Activated CD8-positive, alpha-beta T cell treated with anti-CD3 and anti-CD28 coated beads, Interleukin-2, amount 10 ng/mL, durations not matched to agents 7 days and 5 days (primary cell): ENCODE measurements at places on chromosomes 4 and X. TPM values are rescaled to one million over a fixed set of nuclear protein-coding genes. Genes with fewer than 3 reads are reported as not detected.
A peak's percentile ranks its signal among the peaks of the same experiment; 100 is the strongest.

- peaks cover 31% of the 10 kb centered on the region for H3K4me1 ChIP-seq
- no peaks in the 10 kb centered on the region for H3K27me3 ChIP-seq
- DNase-seq, result no peak
- peaks cover 27% of the 10 kb centered on the region for H3K36me3 ChIP-seq
These were observed 155.7 kb upstream of the MAP3K15 start for GRCh38 chrX:19670854-19671620.

DNA sequence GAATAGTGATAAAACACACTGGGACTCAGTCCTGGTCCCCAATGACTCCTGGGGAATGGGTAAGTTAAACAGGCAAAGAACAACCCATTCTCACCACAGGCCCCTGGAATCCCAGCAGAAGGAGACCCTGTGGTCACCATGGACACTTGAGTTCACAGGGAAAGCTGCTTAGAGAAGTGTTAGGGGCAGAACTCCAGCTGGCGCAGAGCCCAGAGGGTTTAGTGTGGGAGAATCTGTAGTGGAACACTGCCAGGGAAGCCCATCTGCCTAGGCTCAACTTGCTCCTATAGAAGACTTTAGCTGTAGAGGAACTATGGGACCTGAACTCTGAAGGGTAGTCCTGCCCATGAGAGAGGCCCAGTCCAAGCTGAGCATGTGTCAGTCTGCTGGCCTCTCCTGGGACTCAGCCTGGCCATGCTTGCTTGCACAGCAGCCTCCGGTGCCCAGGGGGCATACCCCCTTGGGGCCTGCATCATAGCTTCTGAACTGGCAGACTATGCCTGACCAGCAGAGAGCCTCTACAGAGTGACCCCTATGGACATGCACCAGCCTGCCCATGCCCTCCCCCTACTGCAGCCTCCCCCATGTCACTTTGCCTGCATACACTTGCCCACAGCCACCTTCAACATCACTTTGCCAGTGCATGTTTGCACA, 343.5 kb downstream of the IDS start:
- no peak overlapping the region for H3K4me3 ChIP-seq
- DNase-seq, result no peak
- no peaks in the 10 kb centered on the region for H3K4me1 ChIP-seq
- no peaks in the 10 kb centered on the region for H3K27me3 ChIP-seq
- no peak overlapping the region for H3K27ac ChIP-seq
- H3K36me3 ChIP-seq, result no peaks in the 10 kb centered on the region

GRCh38 chr4:41633321-41633720, 95.4 kb downstream of the LIMCH1 start:
- H3K4me1 ChIP-seq, result no peaks in the 10 kb centered on the region
- H3K36me3 ChIP-seq, result no peaks in the 10 kb centered on the region
- H3K27ac ChIP-seq, result no peak overlapping the region
- DNase-seq, result no peak

GRCh38 chrX:68897118-68897945, 68.5 kb downstream of the EFNB1 start:
- no peak overlapping the region for H3K4me3 ChIP-seq
- H3K27ac ChIP-seq, result no peak overlapping the region
- peaks cover 2% of the 10 kb centered on the region for H3K4me1 ChIP-seq
- no peaks in the 10 kb centered on the region for H3K27me3 ChIP-seq

- H3K36me3 ChIP-seq, result peaks cover 40% of the 10 kb centered on the region
- H3K27ac ChIP-seq, result no peak overlapping the region
- no peak for DNase-seq
- H3K27me3 ChIP-seq, result no peaks in the 10 kb centered on the region
- H3K4me3 ChIP-seq, result no peak overlapping the region
These were observed 31.4 kb downstream of the VSIG4 start for GRCh38 chrX:66008328-66008970.

GRCh38 chr4:128287141-128287870, at the start of gene PGRMC2:
PGRMC2 (minus strand) TSS chr4:128287813; CDS start chr4:128287790, 23 bp downstream.
- H3K4me1 ChIP-seq, result peaks cover 35% of the 10 kb centered on the region
- peak within 1 kb of the TSS; percentile 88 for H3K27ac ChIP-seq
- H3K27me3 ChIP-seq, result no peaks in the 10 kb centered on the region
- H3K4me3 ChIP-seq, result peak within 1 kb of the TSS; percentile 96
- H3K36me3 ChIP-seq, result peaks cover 25% of the 10 kb centered on the region

GRCh38 chr4:71830497-71831190, 46.8 kb upstream of the GC start:
- H3K4me3 ChIP-seq, result no peak overlapping the region
- no peaks in the 10 kb centered on the region for H3K27me3 ChIP-seq
- no peaks in the 10 kb centered on the region for H3K36me3 ChIP-seq
- no peak for DNase-seq
- no peaks in the 10 kb centered on the region for H3K4me1 ChIP-seq

The DMP1 gene
- total RNA-seq, result not detected

- H3K27ac ChIP-seq, result no peak overlapping the region
- H3K27me3 ChIP-seq, result no peaks in the 10 kb centered on the region
- H3K4me1 ChIP-seq, result peaks cover 13% of the 10 kb centered on the region
- H3K36me3 ChIP-seq, result peaks cover 2% of the 10 kb centered on the region
These were observed 58.8 kb downstream of the PPP3CA start for GRCh38 chr4:101288365-101289145.

DNA sequence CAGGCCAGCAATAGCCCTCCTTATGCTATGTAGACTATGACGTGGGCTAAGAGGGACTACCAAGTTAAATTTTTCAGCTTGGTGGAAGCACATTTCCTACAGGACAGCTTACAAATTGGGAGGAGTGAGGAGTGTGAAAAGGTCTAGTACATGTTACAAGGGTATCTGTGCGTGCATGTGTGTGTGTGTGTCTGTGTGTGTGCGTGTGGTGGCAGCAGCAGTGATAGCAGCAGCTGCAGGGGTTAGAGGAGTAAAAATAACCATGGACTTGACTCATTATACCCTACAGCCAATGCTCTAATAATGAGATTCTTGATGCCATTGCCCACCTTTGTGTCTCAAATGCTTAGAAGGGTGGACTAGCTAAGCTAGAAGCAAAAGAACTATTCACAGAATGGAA, 88.6 kb downstream of the SLC9A7 start:
- no peak overlapping the region for H3K4me3 ChIP-seq
- peaks cover 3% of the 10 kb centered on the region for H3K36me3 ChIP-seq
- H3K27ac ChIP-seq, result no peak overlapping the region
- H3K4me1 ChIP-seq, result peaks cover 6% of the 10 kb centered on the region
- no peaks in the 10 kb centered on the region for H3K27me3 ChIP-seq
- DNase-seq, result no peak

GRCh38 chrX:150906694-150907093, 8.2 kb upstream of the CD99L2 start:
- no peaks in the 10 kb centered on the region for H3K4me1 ChIP-seq
- H3K27ac ChIP-seq, result no peak overlapping the region
- peaks cover 7% of the 10 kb centered on the region for H3K27me3 ChIP-seq
- H3K36me3 ChIP-seq, result no peaks in the 10 kb centered on the region
- no peak for DNase-seq

DNA sequence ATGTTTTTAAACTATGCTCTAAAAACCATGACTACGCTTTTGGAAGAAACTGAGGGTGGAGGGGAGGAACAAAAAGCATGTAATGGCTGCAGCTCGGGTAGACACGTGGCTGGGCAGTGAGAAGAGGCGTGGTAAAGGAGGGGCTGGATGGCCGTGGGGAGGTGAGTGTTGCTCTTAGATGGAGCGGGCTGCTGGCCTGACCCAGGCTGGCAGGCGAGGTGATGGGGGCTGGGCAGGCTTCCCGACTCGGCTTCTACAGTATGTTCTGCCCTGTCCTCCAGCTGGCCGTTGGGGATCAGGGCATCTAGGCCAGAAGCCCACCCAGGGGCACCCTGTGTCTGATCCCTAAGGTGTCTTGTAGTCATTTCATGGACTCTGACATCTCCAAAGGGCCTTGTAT, 60.7 kb downstream of the EFHC2 start:
- H3K27ac ChIP-seq, result no peak overlapping the region
- H3K4me1 ChIP-seq, result no peaks in the 10 kb centered on the region
- H3K4me3 ChIP-seq, result no peak overlapping the region
- H3K36me3 ChIP-seq, result no peaks in the 10 kb centered on the region
- no peak for DNase-seq

DNA sequence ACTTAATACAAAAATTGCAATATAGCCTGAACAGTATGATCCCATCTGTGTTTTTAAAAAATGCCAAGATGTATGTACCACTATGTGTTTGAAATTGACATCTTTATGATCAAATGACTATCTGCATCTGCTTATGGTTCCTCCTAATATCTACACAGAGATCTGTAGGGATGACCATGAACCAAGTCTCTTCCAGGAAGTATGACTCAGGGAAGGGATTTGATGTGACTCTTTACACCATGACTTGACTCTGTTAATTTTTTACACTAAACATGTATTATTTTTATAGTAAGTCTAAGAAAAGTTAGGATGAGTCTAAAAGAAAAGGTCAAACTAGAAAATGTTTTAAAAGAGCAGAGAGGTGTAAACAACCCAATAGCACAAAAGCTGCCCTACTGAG, 164.0 kb downstream of the SH3KBP1 start:
- H3K4me3 ChIP-seq, result no peak overlapping the region
- DNase-seq, result no peak
- no peaks in the 10 kb centered on the region for H3K27me3 ChIP-seq
- peaks cover 12% of the 10 kb centered on the region for H3K36me3 ChIP-seq
- H3K4me1 ChIP-seq, result peaks cover 40% of the 10 kb centered on the region
- no peak overlapping the region for H3K27ac ChIP-seq

The VSIG4 gene
- total RNA-seq, result not detected

DNA sequence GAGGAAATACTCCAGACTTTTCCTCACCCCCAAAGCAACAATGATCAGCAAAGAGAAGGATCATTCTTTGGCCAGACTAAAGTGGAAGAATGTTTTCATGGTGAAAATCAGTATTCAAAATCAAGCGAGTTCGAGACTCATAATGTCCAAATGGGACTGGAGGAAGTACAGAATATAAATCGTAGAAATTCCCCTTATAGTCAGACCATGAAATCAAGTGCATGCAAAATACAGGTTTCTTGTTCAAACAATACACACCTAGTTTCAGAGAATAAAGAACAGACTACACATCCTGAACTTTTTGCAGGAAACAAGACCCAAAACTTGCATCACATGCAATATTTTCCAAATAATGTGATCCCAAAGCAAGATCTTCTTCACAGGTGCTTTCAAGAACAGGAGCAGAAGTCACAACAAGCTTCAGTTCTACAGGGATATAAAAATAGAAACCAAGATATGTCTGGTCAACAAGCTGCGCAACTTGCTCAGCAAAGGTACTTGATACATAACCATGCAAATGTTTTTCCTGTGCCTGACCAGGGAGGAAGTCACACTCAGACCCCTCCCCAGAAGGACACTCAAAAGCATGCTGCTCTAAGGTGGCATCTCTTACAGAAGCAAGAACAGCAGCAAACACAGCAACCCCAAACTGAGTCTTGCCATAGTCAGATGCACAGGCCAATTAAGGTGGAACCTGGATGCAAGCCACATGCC, 89.7 kb downstream of the TET2 start:
- peaks cover 63% of the 10 kb centered on the region for H3K36me3 ChIP-seq
- H3K27me3 ChIP-seq, result no peaks in the 10 kb centered on the region
- H3K4me3 ChIP-seq, result no peak overlapping the region
- H3K4me1 ChIP-seq, result peaks cover 3% of the 10 kb centered on the region

- H3K27me3 ChIP-seq, result peaks cover 3% of the 10 kb centered on the region
- peaks cover 12% of the 10 kb centered on the region for H3K4me1 ChIP-seq
- H3K4me3 ChIP-seq, result no peak overlapping the region
- no peak overlapping the region for H3K27ac ChIP-seq
- no peak for DNase-seq
These were observed 1.4 kb upstream of the FAM53A start for GRCh38 chr4:1685235-1686150.

DNA sequence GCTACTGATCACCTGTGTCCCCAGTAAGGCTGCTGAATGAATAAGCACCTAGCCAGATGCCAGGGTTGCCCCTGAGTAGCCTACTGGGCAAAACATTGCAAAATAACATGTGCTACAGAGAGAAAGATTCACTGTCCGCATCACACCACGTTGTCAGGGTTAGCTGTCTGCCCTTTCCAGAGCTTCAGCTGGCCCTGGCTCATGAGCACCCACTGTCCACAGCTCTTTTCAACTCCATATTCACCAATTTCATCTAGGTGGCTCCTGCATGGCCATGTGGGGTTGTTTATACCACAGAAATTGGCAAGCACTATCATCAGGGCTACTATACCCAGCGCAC, 227.7 kb upstream of the PSAPL1 start:
- H3K4me1 ChIP-seq, result peaks cover 5% of the 10 kb centered on the region
- no peak overlapping the region for H3K27ac ChIP-seq
- no peak overlapping the region for H3K4me3 ChIP-seq

GRCh38 chr4:98519268-98519977, 139.0 kb downstream of the TSPAN5 start:
- no peak for DNase-seq
- no peak overlapping the region for H3K4me3 ChIP-seq
- H3K36me3 ChIP-seq, result peaks cover 10% of the 10 kb centered on the region
- H3K4me1 ChIP-seq, result peaks cover 45% of the 10 kb centered on the region
- H3K27ac ChIP-seq, result no peak overlapping the region

- no peaks in the 10 kb centered on the region for H3K27me3 ChIP-seq
- peaks cover 40% of the 10 kb centered on the region for H3K36me3 ChIP-seq
- no peak overlapping the region for H3K27ac ChIP-seq
- no peak overlapping the region for H3K4me3 ChIP-seq
- DNase-seq, result no peak
- H3K4me1 ChIP-seq, result peaks cover 53% of the 10 kb centered on the region
These were observed 3.7 kb downstream of the ELK1 start for GRCh38 chrX:47646636-47647035.

The PIN4 gene
- 6.9 TPM for total RNA-seq

DNA sequence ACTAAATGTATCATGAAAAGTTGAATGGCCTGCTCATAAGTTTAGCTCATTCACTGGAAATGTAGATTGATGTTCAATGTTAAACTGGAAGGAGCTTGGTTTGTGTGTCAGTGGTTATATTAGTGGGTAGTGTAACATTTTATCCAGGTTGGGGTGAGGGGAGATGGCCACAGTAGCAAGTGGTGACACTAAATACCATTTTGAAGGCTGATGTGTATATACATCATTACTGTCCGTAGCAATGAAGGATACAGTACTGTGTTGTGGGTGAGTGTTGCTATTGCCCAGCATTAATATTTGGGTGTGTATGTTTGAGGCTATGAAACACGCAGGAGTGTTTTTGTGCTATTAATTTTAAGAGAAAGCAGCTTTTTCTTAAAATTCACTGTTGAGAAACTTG, 6.3 kb downstream of the HMGB3 start:
- H3K4me3 ChIP-seq, result no peak overlapping the region
- no peak for DNase-seq
- peaks cover 12% of the 10 kb centered on the region for H3K4me1 ChIP-seq
- H3K36me3 ChIP-seq, result peaks cover 26% of the 10 kb centered on the region
- H3K27me3 ChIP-seq, result no peaks in the 10 kb centered on the region

DNA sequence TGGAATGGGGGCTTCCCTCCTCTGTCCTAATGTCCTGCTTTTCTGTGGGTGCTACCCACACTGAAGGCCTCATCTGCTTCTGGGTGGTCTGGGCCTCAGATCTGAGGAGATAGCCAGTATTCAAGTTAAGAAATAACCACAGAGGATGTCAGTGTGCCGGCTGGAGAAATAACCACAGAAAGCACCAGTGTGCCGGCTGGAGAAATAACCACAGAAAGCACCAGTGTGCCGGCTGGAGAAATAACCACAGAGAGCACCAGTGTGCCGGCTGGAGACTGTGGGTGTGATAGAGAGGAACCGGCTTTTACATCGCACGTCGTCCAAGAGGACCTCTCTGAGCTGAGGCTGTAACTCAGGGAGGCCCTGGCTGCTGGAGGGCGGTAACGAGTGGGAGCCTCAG, 65.7 kb upstream of the PSAPL1 start:
- H3K27ac ChIP-seq, result no peak overlapping the region
- H3K27me3 ChIP-seq, result no peaks in the 10 kb centered on the region
- H3K36me3 ChIP-seq, result no peaks in the 10 kb centered on the region
- no peak for DNase-seq
